Stimulated activated CD4-positive, alpha-beta T cell treated with anti-CD3 and anti-CD28 coated beads, Interleukin-1b, Interleukin-23, amount 100 ng/mL, for 1 hour (primary cell): ENCODE measurements at places on chromosomes 5 and 9.

DNA sequence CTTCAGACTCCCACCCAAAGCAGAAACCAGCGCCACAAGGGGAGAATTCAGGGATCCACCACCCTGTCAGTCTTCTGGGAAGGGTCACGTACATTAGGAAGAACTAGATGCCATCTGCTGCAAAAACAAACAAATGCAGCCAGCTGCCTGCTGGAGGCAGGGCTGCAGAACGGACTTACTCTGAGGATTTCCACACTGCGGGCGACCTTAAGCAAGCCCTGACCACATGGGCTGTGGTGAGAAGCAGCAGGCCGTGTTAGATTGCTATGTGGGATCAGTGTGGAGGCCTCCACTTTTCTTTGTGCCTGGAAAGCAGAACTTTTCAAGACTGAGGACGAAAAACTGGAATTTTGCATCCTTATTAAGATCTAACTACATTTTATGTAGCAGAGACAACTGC, 13.4 kb upstream of the LTC4S start:
- no peak for DNase-seq

GRCh38 chr5:62902126-62902525, 323.5 kb downstream of the LRRC70 start:
- DNase-seq = no peak

DNA sequence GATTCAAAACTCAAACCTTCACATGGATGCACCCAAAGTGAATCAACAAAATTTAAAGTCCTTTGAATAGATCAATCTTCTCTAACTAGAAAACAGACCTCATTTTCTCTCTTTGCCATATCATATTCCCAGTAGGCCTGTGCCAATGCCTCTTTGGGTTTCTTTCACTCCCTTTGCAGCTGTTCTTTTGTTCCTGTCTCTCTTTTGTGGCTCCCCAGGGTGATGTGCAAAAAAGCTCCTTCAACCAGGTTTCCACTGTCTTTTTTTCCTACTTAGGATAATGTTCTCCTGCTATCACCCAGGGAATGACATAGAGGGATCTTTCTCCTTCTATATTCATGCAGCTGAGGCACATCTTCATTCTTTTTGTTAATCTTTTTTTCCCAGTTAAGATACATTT, 54.6 kb downstream of the MARCHF3 start:
- no peak for DNase-seq

GRCh38 chr9:110626101-110626829, 42.3 kb upstream of the MUSK start:
- no peak for DNase-seq

DNA sequence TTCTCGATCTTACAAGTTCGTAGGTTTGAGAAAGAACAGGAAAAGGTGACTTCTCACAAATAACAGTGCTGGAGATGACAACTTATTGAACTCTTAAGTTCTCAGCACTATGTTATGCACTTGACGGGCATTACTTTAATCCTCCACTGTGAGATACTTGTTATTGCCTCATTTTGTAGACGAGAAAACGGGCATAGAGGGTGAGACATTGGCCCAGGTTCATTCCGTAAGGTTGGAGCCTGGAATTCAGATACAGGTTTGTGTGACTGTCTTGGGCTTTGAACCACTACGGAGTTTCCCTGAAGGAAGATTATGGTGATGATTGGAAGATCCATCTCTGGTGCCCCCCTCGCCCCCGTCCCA, 657 bp downstream of the MAT2B start:
- DNase-seq = no peak

- no peak for DNase-seq
Measured at GRCh38 chr5:150120062-150120441, 33.7 kb upstream of the CSF1R start.

- DNase-seq = no peak
Measured at GRCh38 chr5:174596429-174596828, 128.0 kb upstream of the MSX2 start.

- no peak for DNase-seq
Measured at GRCh38 chr9:127492616-127493015, 41.3 kb downstream of the LRSAM1 start.

DNA sequence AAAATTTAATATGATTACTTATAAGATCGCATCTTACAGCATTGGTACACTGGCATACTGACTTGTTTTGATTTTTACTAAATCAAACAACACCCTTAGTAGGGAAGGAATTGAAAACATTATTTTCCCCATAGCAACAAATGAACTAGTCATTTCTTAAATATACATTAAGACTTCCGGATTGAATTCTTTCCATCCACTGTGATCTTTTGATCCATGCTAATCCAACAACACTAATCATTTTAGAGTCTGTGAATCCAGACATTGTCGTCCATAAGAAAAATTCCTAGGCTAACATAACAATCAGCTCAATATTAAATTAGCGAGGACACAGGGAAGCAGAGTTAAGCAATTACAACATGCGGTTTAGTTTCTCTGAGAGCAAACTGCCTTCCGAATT, 21.6 kb upstream of the ERAP1 start:
- DNase-seq = no peak

GRCh38 chr5:123001808-123002207, 34.7 kb downstream of the PPIC start:
- no peak for DNase-seq

GRCh38 chr5:144742361-144742760, 571.7 kb downstream of the KCTD16 start:
- DNase-seq = no peak

DNA sequence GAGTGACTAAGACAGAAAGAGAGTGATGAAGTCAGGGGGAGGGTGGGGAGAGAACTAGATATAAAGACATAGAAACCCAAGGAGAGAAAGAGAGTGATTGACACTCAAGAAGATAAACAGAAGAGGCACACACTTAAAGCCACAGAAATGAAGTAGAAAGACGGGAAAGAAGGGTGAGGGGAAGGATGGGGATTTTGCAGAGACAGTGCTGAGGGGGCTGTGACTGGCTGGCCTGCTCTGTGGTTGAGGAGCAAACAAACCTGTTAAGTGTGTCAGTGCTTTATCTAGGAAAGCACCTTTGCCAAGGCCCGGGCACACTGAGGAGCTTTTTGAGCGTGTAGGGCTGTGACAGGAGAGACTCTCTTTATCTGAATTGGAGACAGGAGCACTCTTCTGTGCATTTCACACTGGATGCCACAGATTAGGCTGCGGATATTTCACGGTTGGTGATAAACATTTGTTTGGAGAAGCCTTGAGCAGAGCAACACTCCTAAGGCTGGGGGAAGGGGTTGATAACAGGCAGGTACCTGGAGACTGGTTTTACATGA, 109.1 kb downstream of the DOCK2 start:
- no peak for DNase-seq

DNA sequence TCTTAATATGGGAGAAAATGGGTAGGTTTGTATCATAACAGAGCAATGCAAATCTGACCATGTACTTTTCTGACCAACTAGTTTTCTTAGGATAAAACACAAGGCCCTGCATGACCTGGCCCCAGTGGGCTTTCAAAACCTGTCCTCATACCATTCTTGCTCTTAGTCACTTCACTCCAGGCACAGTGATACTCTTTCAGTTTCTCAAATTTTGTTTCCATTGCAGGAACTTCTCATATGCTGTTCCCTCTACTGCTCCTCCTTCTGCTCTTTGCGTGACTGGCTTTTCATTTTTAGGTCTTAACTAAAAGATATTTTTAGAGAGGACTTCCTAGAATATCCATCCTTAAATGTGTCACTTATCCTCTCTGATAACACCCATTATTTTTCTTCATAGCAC, 112.4 kb downstream of the INIP start:
- DNase-seq = no peak

GRCh38 chr5:62701036-62701435, 122.4 kb downstream of the LRRC70 start:
- no peak for DNase-seq

GRCh38 chr5:132426525-132427138, 57.1 kb downstream of the SLC22A5 start:
- no peak for DNase-seq

- DNase-seq = no peak
Measured at GRCh38 chr5:127306647-127307046, 16.1 kb downstream of the MEGF10 start.

- DNase-seq = no peak
Measured at GRCh38 chr5:11711932-11712331, 192.3 kb downstream of the CTNND2 start.

DNA sequence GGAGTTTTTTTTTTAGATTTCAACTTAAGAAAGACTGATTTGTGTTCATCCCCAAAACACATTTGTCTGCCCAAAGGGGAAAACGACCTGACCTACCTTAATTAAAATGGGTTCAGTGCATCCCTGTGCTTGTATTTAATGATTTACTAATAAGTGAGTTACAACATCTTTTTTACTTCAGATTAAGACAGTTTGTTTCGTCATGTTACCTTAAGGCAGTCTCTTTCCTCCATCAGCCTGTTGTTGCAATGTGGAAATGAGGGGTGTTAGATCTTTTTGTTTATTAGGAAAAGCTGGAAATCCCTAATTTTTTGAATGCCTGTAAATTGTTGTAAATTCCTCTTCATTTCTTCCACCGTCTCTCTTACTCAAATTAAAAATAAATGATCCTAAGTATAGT, 177.5 kb downstream of the GDNF start:
- DNase-seq = no peak

GRCh38 chr9:115799734-115800133, 353.9 kb upstream of the PAPPA start:
- no peak for DNase-seq

DNA sequence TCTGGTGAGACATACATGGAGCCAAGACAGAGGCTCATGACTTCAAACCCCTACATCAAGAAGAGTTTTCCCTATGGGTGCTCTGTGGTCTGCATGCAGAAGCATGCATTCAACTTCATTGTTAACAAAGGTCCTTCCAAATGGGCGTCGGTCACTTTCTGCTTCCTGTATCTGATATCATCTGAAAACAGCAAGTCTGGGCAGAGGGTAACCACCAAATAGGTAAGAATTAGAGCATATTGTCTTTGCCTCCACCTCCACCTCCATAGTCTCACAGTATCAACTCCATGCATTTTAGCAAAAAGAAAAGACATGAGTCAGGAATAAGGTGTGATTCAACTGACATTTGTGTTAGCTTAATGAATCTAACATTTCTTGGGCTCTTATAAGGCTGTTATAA, 462.9 kb downstream of the DMRT2 start:
- DNase-seq = no peak

DNA sequence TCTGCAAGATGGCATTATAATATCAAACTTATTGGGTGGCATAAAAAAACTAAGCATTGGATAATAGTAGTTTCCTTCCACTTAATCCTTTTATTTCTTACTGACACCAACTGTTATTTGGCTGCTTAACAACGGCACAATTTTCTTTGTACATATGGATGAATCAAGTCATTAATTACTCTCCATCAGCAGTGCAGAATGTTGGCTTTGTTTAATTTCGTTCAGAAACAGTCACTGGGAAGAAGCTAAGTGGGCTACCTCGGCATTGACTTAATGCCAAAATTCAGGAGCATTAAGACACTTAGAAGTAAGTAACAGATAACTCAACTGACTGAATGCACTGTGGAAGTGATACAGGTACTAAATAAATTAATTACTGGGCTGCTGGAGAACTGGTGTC, 460.4 kb downstream of the CTNND2 start:
- DNase-seq = no peak

- DNase-seq = no peak
Measured at GRCh38 chr5:175831507-175831906, 39.9 kb upstream of the CPLX2 start.

GRCh38 chr9:89225991-89226471, 47.4 kb upstream of the SHC3 start:
- no peak for DNase-seq

DNA sequence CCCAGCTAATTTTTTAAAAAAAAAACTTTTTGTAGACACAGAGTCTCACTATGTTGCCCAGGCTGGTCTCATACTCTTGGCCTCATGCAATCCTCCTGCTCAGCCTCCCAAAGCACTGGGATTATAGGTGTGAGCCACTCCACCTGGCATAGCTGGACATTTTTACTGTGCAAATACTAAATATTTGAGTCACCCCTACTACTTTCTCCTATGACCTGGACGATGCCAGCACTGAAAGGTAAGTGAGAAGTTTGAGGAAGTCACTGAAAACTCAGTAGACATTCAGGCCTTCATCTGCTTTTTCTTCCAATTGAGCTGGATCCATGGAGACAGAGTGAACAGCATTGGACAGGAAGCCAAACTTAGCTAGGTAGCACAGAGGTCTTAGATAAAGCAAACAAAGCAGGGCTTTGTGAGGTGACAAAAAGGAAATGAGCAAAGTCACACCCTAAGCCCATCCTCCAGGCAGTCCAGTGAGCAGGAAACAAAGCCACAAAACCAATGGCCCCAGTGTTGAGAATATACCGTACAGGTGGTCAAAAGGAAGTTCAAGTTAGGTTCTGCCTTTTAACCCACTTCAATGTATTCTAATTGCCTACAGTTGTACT, 192.6 kb upstream of the RASA1 start:
- no peak for DNase-seq

GRCh38 chr5:61894046-61894445, 412.0 kb upstream of the KIF2A start:
- DNase-seq = no peak

GRCh38 chr9:118459913-118460312, 755.7 kb downstream of the TLR4 start:
- DNase-seq = no peak

GRCh38 chr9:129524582-129525270, 96.2 kb downstream of the C9orf50 start:
- DNase-seq = no peak

GRCh38 chr9:98678244-98678842, 30.4 kb downstream of the GABBR2 start:
- DNase-seq = no peak

DNA sequence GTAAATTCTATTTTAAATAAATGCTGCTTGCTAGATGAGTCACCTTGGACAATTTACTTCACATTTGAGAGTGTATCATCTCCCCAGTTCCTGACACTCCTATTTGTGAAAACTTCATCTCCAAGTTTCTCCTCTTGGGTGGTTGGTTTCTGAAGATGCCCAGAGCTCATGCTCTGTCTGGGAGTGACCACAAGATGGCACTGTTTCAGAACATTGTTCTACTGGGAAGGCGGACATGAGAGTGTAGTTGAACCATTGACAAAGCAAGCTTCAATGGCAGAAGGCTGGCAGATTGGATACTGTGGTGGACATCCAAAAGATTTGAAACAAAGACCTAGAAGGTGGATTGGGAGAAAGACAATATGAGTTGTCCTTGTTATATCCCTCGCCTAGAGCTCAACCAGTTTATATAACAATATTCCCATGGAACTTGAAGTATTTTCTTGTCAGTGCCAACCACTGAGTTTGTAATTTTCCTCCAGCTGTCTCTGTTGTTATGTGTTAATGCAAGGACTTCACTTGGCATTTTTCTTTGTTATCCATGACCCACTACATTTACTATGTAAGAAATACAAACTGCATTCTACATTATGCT, 234.3 kb upstream of the ANKH start:
- no peak for DNase-seq
